ENCODE measurements at places on chromosomes 2 and 18. TPM values are rescaled to one million over a fixed set of nuclear protein-coding genes. Genes with fewer than 3 reads are reported as not detected.

ALPP gene
- total RNA-seq = not detected

CCDC102B gene
- 6.8 TPM for total RNA-seq

ALPI gene
- 0.09 TPM for total RNA-seq

ATP8B1 gene
- 40.8 TPM for total RNA-seq

DYNAP gene
- not detected for total RNA-seq

SH2D6 gene
- total RNA-seq = 0.98 TPM

CHRNG gene
- total RNA-seq = not detected

FKBP7 gene
- 8.2 TPM for total RNA-seq

C1GALT1C1L gene
- total RNA-seq = 1.9 TPM
